ENCODE measurements at places on chromosomes 7 and 10.

- no peak for DNase-seq
These were observed 8.9 kb downstream of the PIP4K2A start for GRCh38 chr10:22705527-22705926.

DNA sequence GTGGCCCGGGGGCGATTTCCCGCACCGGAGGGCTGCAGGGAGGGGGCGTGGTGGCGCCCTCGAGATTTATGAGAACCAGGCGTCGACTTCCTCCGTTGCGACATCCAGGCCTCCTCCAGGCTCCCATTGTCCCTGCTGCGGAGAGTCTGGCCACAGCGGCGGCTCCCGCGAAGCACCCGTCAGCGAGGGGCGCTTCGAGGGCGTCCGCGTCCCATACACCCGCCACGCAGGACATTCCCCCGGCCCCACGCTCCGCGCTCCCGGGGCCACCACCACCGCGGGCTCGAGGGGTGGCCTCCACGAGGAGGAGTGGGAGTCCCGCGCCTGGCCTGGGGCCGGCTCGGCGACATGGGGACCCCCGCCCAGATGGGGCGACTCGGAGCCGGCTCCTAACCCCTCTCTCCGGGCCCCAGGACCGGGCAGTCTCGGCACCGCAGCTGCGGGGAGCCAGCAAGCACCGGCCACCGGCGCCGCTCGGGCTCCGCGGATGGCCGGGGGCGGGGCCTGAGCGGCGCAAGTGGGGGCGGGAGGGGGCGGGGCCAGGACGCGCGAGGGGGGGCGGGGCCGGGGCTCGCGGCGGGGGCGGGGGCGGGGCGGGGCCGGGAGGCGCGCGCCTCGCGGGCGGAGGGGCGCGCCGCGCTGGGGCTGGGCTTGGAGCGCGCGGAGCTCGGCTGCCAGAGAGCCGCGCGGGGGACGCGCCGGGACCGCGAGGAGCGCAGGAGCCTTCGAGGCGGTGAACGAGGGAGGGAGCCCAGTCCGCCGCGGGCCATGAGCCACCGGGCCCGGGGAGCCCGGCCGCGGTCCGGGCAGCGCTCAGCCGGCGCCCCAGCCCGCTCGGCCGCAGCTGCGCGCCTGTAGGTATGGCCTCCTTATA is at the start of gene SH2B2:
SH2B2 (plus strand) TSS at position 632 of the 874 bp plus-strand sequence. CDS start 13,683 bp downstream, outside the sequence.
- peak; percentile 72 for DNase-seq

GRCh38 chr7:75887669-75888369 is 9.0 kb downstream of the RHBDD2 start:
- no peak for DNase-seq

GRCh38 chr7:138433583-138434443 is 26.2 kb upstream of the TRIM24 start:
- DNase-seq: no peak

GRCh38 chr7:122298131-122298530 is 6.4 kb downstream of the FEZF1 start:
- DNase-seq: no peak

DNA sequence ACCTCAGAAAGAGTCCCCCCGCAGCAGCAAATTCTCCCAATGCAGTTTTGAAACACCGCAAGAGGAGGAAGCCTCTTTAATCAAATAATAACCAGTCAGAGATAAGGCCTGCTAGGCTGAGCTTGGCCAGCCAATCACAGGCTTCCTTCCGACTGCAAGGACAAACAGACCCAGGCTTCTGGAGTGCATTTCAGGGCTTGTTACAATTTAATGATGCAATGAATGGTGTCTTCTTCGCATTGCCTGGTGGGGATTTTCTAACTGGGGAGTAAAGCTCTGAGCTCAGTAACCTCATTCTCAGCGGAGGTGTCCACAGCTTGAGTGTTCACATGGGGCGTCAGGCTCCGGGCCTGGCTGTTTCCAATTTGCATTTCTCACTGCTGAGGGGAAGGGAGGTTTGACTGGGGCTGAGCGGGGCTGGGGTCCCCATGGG is 31.8 kb upstream of the GPAM start:
- no peak for DNase-seq

DNA sequence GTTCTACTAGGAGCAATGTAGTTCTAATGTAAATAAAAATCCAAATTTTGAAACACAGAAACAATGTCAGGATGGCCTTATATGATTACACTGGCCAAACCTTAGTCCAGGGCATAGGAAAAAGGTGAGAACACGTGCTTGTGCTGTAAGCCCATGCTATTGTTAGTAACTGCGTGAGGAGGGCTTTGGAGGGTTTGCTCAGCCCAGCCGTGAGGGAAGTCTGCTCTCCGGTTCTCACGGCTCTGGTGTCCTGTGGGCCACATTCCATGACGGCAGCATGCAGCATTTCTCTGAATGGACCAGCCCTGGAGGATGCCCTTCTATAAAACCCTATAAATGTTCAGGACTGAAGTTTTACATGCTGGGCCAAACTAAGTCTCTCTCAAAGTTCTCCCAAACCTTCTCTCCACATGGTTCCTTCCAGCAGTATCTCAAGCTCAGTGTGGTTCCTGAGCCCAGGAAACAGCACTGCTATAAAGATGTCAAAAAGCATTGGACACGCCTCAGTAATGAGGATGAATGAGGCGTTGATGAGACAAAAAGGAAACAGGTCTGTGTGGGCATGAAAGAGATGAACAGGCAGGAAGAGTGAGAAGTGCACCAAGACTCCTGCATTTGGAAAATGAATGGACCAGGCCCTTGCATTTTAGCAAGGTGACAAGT is 174.8 kb upstream of the CDCA7L start:
- DNase-seq: no peak

GRCh38 chr10:78331391-78331922 is 297.8 kb downstream of the RPS24 start:
- DNase-seq: no peak

GRCh38 chr10:82267465-82267864 is 392.5 kb downstream of the NRG3 start:
- DNase-seq: no peak

DNA sequence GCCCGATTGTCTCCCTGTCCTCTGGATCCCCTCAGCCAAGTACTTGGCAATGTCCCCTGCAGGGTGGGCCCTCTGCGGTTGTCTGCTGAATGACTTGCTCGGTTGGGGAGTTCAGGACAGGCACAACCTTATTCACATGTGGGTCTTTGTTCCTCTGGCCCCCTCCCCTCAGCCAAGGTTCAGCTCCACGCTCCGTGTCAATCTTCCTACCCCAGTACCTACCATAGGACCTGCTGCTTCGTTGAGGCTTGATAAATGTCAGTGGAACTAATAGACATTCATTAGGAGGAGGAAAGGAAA is 7.1 kb downstream of the CPA5 start:
- DNase-seq: no peak

DNA sequence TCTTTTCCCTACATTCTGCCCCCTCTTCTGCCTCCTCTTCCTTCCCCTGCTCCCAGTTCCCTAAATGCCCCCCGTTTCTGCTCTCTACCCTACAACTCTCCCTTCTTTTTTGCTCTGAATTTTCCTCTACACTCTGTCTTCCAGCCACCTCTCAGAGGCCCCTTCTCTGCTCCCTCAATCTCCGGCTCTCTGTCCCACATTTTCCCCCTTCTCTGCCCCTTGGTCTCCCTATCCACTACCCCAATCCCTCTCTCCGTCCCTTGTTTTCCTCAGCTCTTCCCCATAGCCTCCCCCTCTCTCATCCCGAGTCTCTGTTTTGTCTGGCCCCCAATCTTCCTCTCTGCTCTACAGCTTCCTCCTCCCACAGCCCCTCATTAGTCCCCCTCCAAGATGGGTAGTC is 3.3 kb downstream of the ALOX5 start:
- no peak for DNase-seq

GRCh38 chr10:98224996-98225395 is 43.0 kb downstream of the LOXL4 start:
- no peak for DNase-seq

DNA sequence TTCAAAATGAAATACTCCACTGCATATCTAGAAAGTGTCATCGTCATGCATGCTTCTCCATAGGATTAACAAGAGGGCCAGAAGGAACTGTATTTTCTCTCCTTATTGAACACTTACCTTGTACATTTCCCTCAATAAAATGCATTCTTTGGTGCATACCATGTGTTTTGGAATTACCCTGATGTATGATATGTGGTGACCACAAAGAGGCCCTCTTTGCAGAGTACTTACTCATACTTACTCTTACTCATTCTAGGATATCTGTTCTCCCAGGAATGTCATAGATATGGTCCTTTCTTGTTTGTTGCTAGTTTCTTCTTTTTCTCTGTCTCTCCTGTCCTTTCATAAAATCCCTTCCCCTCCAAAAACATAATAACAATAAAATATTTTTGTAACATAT is 1087.1 kb upstream of the POT1 start:
- DNase-seq: peak; percentile 8

DNA sequence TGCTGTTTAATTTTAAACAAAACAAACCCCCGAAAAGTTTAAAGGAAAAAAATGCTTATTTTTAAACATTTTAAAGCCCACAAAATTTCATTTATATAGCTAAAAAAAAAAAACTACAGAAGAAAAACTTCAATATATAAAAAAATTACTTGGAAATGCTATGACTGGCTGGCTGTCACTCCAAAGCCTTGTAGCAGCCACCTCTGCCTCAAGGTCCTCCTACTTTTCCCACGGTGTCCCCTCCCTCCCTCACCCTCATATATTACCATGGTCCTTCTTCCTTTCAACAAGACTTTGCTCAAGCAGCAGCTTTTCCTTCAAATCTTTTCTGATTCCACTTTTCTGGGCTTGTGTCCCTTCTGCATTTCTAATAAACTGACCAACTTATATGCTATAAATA is 122.0 kb downstream of the TPK1 start:
- DNase-seq: no peak

DNA sequence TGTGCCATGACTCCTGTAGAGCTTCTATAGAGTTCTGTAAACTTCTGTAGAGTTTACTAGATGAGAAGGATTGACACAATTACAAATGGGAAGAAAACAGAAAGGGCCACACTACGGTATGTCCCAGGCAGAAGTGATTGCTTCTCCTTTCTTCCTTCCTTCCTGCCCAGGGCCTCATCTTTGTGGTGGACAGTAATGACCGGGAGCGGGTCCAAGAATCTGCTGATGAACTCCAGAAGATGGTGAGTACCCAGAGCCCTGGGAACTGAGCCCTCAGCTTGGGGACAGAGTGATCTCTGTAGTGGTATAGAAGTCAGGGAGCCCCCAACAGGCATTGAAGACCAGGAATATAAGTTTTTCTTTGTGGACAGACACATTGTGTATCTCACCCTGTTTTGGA is 1.7 kb downstream of the ARF5 start:
- no peak for DNase-seq

DNA sequence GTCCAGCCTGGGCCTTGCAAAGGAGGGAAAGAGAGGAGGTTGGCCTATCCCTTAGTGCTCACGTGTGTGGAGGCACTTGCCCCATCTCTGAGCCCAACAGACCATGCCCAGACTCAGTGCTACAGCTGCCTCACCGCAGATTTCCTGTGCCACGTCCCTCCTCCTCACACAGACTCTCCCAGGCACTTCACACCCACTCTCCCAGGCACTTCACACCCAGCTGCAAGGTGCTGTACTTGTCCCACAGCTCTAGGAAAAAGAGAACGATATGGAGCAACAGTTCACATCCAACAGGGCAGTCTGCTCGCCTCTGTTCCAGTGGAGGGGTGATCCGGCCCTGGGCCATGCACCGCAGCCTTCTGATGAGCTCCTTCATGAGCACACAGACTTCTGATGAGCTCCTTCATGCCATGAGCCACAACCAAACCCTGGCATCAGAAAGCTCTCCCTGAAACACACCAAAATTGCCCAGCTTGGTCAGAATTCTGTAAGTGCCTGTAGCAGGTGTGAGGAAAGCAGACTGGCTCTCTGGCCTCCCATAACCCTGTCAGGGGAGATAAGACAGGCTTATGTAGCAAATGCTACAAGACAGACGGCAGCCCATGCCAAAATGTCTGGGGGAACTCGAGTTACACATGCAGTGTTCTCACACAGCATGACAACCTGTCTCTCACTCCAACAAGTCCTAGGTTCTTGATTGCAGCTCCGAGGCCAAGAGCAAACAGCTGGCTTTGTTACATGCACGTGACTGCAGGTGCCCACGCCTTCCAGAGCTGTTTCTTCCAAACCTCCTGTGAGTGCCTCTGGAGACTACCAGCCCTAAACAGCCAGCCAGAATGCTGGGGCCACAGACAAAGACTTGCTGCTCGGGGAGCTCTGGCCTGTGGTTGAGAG is 348.5 kb downstream of the GRID1 start:
- no peak for DNase-seq

Measured in RKO (cell line).